ENCODE measurements at places on chromosomes 2 and 18.

GRCh38 chr2:288758-289361 is 969 bp upstream of the ALKAL2 start:
- no peak for DNase-seq

DNA sequence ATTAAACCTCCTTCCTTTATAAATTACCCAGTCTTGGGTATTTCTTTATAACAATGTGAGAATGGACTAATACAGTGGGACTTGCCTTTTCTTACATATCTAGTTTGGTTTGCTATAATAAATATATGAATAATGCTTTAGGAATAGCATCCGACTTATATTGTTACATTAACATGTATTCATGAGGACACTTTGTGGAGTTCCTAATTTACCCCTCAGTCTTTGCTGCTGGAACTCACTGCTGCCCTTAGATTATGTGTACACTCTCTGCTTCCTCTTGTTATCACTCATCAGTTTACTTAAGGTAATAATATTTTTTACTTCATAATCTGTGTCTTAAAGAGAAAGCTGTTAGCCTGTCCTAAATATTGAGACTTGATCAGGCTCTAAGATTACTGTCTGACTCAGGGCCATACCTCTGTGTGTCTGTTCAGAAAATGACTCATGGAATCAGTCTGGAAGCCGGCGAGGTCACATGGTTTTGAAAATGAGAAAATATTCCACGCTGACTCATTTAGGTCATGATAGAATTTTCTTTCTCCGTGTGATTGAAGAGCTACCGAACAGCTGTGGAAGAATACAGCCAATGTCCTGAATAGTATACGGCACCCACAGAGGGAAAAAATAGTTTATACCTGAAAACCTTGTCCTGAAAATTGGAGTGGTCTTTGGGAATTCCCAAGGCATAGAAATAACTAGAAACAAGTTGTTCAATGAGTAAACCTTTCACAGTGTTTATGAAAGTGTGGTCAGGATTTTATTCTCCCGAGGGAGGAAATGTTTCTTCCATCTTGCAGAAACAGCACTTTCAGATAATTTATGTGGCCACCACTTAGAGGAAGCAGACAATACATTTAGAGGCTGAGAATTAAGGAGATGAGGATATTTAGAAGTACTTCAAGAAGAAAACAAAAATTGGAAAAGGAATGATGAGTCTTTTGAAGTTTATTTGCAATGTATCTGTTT is 156.4 kb downstream of the DSEL start:
- no peak for DNase-seq

- DNase-seq, result no peak
Measured at GRCh38 chr2:75513616-75514170, 47.0 kb downstream of the EVA1A start.

DNA sequence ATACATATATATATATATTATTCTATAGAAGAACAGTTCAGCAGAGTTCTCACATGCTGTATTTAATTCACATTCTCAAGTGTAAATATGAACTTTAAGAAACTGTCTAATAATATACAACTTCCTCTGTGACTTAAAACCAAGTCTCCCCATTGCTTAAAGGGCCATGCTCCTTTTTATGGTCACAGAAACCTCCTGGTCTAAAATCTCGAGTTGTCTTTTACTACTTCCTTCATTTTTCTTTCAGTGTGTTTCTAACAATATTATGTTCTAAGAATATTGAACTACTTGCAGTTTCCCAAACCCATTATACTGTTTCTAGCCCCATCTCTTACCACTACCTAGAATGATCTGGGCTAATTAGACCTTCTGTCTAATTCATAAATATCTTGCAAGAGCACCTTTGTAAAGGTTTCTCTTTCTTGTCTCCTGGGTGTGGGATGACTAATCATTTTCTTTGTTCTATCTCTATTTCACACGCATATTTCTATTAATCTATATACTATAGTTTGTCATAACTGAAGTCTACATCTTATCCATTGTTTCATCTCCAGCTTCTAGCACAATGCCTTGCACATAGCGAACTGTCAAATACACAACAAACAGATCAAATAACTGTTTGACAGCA is 48.8 kb downstream of the ERBB4 start:
- no peak for DNase-seq

GRCh38 chr2:80547344-80547743 is 242.8 kb upstream of the LRRTM1 start:
- DNase-seq, result no peak

- DNase-seq, result no peak
Measured at GRCh38 chr2:70005752-70006446, 44.5 kb upstream of the ASPRV1 start.

- no peak for DNase-seq
Measured at GRCh38 chr2:101946372-101947039, 45.3 kb upstream of the IL1R2 start.

DNA sequence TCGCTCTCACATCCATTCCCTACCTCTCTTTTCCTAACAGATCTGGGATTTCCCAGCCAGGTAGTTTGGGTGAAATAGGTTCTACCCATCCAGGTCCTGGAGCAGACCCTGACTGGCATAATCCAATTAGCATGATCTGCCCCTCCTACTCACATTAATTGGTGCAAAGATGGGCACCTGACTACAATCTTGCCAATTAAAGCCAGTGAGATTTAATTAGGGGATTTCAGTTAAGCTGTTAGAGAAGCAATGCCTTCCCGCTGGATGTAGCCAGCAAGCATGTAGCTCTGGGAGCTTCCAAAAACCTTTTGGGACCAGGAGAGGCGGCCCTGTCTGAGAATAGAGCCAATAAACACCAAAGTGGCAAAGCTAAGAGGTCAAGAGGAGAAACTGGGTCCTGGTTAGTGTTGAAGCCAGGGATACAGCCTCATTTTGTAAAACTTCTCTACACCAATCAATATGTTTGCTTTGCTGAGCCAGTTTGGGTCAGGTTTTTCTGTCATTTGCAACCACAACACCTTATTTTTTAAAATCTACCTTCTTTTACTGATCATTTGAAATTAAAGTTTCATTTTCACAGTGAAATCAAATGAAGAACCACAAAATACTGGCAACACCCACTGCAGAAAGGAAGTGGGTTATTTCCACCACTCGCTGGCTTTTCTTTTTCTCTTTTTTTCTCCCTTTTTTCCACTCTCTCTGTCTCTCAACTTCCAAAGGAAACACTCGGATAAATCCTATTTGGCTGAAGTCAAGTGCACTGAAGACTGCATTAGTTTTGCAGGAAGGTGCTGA is 3.2 kb upstream of the TTC39C start:
- DNase-seq, result no peak

DNA sequence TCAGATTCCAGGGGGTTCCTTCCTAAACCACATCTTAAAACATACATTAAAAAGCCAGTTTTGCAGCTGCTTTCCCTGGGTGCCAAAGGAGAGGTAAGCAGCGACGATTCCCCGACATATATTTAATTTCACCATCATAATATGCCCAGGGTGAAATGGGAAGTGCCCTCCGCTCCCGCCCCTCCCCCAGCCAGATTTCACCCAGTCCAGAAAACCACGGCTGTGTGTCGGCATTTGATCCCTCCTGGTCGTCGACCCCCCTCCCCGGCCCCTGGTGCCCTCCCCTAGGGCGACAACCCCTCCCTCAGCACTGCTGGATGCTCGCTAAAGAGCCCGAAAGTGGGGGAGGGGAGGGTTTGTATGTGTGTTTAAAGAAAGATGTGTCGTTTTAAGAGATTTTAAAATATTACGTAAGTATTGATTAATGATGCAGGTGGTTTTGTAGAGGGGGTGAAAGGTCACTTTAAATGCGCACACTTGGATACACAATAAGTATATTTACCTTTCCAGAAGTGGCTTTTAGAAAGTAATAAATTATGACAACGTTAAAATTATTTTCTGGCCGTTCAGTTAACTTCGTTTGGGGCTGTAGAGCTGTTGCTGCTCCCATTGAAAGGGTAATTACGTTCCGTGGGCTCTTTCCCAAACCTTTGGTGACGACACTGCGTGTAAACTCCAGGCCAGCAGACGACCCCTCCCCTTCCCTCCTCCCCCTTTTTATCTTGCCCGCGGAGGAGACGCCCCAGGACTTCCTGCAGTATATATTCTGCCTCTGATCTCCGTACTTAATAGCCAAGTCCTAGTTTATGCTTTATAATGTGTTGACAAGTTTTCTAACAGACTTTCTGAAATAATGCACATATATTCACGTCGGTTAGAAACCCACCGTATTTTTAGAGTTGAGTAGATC is 3.4 kb upstream of the BCL11A start:
- DNase-seq, result no peak

DNA sequence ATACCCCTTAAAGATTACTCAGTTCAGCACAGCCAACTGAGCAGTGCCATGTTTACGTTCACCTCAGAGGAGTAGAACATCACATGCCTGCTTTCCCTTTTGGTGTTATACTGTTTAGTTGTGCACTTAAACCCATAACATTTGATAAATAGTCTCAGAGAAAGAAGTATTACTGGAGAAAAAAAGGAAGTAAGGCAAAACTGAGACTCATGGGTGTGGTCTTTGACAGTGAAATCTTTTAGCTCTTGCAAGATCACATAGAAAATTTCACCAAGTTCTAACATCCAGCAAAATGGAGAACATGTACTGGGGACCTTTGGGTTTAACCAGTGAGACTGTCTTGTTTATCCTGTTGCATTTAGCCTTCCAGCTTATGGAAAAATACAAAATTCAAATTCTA is 5.6 kb downstream of the TANK start:
- no peak for DNase-seq

- no peak for DNase-seq
Measured at GRCh38 chr18:28684746-28685355, 507.9 kb upstream of the CDH2 start.

GRCh38 chr2:70029814-70030409 is 57.4 kb upstream of the PCBP1 start:
- DNase-seq, result no peak

GRCh38 chr2:150404147-150404546 is 83.3 kb downstream of the RND3 start:
- DNase-seq, result no peak

DNA sequence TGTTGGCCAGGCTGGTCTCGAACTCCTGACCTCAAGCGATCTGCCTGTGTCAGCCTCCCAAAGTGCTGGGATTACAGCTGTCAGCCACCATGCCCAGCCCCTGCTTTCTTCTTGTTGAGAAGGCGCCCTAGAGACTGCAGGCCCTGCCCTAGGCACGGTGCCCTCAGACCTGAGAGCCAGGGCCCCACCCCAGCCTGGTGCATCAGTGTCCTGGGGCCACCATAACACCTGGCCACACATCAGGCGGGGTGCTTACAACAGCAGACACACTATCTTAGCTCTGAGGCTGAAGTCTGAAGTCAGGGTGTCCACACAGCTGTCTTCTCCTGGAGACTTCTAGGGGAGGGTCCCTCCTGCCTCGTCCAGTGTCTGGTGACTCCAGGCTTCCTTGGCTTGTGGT is 120.6 kb downstream of the NDUFA10 start:
- DNase-seq, result no peak

- DNase-seq, result no peak
Measured at GRCh38 chr18:39635966-39636365, 2070.4 kb upstream of the CELF4 start.

All from NK-92 treated with Interleukin-12 subunit alpha and Interleukin-12 subunit beta, amount 100 ng/mL, for 24 hours (cell line).